Activated naive CD4-positive, alpha-beta T cell (primary cell): ENCODE measurements at places on chromosomes 11 and 22.

DNA sequence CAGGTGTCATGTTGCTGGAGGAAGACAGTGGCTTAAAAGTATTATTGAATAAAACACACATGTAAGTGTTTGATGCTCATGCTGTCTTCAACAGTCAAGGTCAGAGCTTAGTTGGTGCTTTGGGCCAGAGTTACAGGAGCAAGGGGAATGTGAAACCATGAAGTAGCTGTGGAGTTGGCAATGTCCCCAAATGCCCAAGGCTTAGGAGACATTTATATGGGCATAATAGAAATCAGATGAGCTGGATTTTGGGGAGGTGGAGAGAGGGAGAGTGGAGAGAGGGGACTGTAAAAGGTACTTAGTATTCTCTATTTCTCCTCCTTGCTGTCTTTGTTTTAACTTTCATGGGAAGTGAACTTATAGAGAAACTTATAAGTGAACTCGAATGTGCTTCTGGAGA, 407.8 kb downstream of the ETS1 start:
- no peak for DNase-seq

DNA sequence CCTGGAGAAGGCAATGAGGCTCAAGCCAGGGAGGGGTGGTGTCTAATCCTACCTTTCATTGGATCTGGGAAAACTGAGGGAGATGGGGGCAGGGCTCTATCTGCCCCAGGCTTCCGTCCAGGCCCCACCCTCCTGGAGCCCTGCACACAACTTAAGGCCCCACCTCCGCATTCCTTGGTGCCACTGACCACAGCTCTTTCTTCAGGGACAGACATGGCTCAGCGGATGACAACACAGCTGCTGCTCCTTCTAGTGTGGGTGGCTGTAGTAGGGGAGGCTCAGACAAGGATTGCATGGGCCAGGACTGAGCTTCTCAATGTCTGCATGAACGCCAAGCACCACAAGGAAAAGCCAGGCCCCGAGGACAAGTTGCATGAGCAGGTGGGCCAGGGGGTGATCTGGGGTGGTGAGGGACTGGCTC, at the start of gene FOLR1:
Gene FOLR1, plus strand, starts transcription at position 180 of the 421 bp plus-strand sequence. Its CDS starts 34 bp downstream, at position 214.
- no peak for DNase-seq

DNA sequence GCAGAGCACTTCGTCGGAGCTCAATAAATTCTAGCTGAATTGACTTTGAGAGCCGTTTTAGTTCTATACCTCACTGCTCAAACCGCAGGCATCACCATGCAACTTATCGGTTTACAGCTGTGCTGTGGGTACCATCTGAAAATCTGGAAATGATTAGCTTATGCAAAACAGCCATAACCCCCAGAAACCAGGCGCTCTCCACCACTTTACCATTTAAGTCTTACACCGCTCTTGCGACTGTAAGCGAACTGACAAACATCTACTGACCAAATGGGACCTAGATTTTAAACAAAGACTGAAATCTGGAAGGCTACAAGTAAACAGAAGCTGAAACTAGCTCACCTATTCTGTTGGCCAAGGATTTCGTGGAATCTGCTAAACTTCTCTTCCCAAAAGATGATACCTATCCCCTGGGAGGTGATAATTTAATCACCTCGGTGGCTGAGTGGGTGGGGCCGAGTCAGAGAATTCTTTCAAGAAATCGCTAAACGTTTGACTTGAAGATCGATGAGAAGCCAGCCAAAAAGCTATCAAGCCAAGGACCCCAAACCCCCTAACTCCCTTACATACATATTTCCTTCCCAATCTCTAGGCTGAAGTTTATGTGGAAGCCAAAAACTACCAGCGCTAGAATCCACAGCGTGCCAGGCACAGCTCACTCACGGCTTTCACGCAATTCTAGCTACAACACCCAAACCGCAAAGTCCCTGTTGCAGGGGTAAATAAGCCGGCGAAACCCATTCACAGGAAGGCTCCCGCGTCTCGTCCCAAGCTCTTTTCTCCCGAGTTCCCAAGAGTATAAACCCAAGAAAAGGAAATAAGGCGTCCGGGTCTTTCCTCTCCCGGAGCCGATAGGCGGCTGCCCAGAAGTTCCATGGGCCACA, 644 bp downstream of the SPTY2D1 start:
- no peak for DNase-seq

DNA sequence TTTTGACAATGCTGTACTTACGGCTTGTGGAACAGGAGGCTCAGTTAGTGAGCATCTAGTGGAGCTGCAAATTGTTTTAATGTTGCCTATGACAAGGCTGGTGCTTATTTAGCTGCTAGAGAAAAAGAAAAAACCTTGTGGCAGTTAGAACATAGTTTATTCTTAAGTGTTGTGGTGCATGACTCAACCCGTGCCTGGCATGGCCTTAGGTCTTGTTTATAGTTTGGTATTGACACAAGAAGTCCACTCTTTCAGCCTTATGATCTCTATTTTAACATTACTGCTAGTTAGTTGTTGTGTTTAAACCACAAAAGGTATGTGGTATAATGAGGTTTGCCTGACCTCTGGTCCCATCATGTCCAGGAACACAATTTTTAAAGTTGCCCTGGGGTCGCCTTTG, 744.6 kb downstream of the FAM181B start:
- DNase-seq, result no peak

GRCh38 chr22:17606496-17606895, 22.1 kb downstream of the ATP6V1E1 start:
- no peak for DNase-seq

- no peak for DNase-seq
These were observed 59.4 kb upstream of the SYT13 start for GRCh38 chr11:45345491-45345890.

DNA sequence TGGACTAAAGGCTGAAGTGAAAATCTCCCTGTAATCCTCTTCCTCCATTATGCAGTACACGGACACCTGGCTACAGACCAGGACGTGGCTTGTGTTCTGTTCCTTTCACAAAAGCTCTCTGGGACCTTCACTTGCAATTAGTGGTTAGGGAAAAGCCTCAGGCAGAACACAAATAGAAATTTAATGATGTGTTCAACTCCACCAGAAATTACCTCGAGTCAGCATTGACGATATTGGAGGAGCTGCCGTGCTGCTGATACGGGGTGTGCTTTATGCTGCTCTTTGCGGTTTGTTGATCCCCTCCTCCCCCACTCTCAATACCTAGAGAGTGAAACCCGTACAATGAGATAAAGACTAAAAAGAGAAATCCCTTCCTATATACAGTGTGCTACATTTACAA, 48.9 kb downstream of the POLD3 start:
- DNase-seq, result no peak

- DNase-seq, result no peak
These were observed 266.5 kb downstream of the TENM4 start for GRCh38 chr11:79174045-79175008.

- no peak for DNase-seq
These were observed 151.1 kb downstream of the C11orf91 start for GRCh38 chr11:33549483-33549882.

GRCh38 chr11:34907934-34908593, 8.1 kb downstream of the APIP start:
- no peak for DNase-seq

- DNase-seq, result no peak
These were observed 22.4 kb downstream of the DUSP8 start for GRCh38 chr11:1549338-1550330.
